ENCODE measurements at places on chromosomes 4 and X.
A peak's percentile ranks its signal among the peaks of the same experiment; 100 is the strongest.

DNA sequence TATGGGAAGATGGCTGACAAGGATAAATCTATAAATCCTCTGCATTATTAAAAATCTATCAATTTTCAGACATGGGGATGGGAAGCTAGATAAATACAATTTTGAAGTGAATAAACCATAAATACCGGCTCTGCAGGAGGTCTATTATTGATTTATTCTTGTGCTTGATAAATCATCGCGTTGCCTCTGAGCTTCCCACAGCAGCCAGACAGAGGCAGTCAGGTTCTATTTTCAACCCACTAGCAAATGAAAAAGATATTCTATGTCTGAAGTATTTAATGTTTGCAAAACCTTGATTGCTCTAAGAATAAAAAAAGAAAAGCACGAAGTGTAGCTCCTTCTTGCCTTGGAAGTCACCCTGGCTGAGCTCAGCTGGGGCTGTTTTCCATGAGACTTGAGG, 216.2 kb downstream of the DHRSX start:
- no peak for DNase-seq

DNA sequence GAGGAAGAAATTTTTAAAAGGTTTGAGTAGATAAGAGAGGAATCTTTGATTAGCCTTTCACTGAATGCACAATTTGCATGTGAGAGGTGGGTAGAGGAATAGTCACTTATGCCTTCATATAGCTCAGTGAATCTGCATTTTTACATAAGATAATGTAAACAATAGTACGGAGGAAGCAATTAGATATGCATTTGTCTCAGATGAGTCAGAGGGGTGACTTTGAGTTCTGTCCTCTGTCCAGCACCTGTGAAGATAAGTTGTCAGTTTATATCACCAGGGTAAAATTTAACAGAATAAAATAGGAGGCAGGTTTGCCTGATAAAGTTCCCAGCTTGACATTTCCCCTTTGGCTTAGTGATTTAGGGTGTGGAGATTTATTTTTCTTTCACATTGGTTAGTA, 841.9 kb downstream of the PCDH18 start:
- no peak for DNase-seq

DNA sequence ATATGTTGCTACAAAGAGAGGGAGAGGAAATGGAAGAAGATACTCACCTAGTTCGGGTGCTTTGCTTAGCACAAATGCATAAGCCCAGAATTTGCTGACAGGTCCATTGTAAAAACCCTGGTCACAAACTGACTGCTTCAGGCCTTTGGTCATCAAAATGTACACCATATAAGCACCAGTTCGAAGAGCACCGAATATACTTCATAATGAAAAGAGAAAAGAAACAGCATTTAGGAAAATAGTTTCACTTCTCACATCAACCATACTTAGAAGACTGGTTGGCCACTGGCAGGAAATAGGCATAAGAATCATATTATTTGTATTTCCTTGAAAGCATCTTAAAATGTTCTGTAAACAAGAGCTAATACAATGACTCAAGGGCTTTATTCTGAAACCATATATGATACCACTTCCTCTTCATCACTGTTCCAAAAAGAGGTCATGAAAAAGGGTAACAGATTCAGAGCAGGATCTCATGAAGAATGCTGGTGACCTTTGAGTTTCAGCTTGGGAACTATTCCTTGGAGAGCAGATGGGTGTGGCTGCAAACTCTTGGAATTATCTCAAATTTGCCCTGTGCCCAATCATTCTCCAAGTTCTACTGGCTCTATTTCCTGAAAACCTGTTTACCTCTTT, 138.7 kb downstream of the ELOVL6 start:
- no peak for DNase-seq

- DNase-seq, result peak; percentile 77
Measured at GRCh38 chr4:154049457-154050181, 260.7 kb upstream of the SFRP2 start.

GRCh38 chr4:149702414-149703293, 113.0 kb downstream of the IQCM start:
- DNase-seq, result no peak

DNA sequence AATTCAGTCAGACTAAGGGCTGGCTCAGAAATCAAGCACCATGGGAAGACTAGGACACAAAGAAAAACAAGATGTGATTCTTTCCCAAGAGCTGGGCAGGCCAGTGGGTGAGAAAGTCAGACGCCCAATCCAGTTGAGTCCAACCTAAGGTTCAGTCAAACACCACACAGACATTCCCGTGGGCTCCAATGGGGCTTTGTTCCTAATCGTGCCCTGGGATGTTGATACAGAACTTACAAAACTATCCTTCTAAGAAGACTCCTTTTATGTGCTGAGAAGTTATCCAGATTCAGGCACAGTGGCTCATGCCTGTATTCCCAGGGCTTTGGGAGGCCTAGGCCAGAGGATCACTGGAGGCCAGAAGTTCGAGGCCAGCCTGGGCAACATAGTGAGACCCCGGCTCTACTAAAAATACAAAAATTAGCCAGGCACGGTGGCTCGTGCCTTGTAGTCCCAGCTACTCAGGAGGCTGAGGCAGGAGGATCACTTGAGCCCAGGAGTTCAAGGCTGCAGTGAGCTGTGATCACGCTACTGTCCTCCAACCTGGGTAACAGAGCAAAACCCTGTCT, 3.7 kb downstream of the BLOC1S4 start:
- DNase-seq, result no peak

GRCh38 chrX:132837126-132837525, 121.3 kb downstream of the HS6ST2 start:
- DNase-seq, result no peak

GRCh38 chr4:18394656-18395055, 373.1 kb upstream of the LCORL start:
- DNase-seq, result no peak

- peak; percentile 21 for DNase-seq
Measured at GRCh38 chr4:2798399-2799223, 5.7 kb downstream of the SH3BP2 start.

GRCh38 chr4:18007625-18008024, 13.9 kb downstream of the LCORL start:
- DNase-seq, result no peak

GRCh38 chrX:88397551-88397950, 349.5 kb upstream of the CPXCR1 start:
- DNase-seq, result no peak

GRCh38 chr4:94826206-94826605, 68.5 kb downstream of the BMPR1B start:
- no peak for DNase-seq

DNA sequence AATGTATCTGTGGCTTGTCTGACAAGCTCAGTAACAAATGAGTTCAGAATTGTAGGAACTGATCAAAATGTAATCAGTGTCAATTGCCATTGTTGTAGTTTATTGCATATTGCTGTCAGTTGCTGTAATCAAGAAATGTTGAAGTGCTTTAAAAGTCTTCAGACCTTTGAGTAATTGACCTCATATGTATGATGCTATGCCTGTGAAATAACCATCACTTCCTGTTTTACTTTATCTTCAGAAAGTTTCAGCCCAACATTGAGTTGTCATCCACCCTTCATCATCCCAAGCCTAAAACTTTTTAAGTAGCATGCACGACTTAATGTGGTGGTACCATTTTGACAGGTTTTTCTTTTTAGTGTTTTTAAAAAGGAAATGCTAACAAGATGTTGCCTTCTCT, 212.4 kb downstream of the ARHGAP10 start:
- DNase-seq, result no peak

DNA sequence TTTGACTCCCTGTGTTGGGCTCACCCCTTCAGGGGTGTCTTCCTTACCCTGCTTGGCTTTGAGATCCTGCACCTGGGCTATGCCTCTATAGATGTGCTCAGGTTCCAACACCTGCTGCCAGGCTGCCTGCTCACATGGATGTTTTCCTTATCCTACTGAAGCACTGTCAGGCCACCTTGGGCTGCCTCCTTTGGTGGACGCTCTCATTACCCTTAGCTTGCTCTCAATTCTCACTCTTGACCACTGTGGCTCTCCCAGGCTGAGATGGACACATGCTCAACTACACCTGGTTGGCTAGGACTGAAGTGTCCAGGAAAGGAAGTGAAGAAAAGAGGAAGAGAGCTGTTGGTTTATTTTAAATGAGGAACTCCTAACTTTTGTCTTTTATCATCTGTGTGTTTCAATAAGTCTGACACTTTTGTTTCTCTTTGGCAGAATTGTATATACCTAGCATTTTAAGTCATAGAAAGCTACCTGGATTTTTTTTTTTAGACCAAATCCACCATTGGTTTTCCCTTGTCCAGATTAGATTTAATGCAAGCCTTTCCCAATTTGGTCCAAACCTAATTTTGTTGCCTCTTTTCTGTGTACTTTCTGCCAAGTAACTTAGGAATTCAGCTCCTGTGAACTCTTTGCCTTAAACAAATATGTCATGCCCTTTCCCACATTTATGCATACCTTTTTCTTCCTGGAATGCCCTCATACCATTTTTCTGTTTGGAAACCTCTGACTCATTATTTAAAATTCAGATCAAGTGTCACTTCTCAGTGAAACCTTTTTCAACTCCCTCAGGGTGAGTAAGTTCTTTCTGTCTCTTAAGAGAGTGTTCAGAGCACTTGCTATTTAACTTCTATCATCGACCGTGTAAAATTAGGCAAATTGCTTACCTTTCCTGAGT, 175.8 kb downstream of the GC start:
- DNase-seq, result no peak

Measured in skin of body (tissue), 3 donors.